ENCODE measurements at places on chromosomes 1 and 21.

- DNase-seq: no peak
Measured at GRCh38 chr21:44995343-44995941, 55.6 kb downstream of the SLX9 start.

DNA sequence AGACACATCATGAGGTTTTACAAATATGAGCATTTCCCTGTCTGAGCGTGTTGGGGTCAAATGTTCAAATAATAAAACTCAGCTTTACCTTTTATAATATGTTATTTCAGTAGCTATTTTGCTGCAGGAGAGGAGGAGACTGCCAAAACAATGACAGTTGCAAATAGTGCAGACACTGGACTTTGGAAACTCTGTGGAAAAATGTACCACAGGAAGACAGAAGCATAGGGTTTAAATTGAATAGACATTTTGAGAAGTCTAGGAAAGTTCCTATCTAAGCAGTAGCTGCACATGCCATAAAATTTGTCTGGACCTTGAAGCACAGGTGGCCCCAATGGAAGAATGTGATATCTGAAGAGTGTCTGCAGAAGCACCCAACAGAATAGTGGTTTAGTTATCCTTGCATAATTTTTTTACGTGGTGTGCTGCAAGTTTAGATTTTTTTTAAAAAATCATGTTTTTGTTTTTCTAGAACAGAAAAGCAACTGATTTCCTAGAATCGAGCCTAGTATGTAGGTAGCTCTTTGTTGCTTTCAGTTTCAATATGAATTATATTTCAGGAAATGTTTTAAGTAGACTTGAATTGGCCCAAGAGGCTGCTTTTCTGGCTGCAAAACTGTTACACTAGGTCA lies 14.0 kb upstream of the GBP5 start:
- DNase-seq: no peak

DNA sequence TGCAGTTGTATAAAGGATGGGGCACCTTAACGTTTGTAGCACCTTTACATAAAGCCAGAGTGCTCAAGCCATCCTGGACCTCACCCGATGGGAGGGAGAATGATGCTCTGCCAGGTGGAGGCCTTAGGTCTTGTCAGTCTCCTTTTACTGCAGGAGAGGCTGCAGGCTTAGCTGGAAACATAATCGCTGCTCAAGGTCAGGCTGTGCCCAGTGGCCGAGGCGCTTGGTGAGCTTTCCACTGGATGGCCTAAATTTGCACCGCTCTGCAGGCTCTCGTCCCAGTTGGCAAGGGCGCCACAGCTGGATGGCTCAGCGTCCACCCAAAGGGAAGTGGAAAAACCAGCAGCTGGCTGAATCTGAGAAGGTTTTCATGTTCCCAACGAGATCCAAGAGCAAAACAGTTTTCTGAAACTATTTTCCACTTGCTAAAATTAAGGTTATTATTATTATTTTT lies 438.9 kb downstream of the CAMTA1 start:
- DNase-seq: no peak

- no peak for DNase-seq
Measured at GRCh38 chr1:19439464-19440171, 45.7 kb downstream of the CAPZB start.

- peak; percentile 20 for DNase-seq
Measured at GRCh38 chr1:227946624-227947385, 927 bp downstream of the WNT9A start.

GRCh38 chr1:61079898-61080336 lies 2.4 kb upstream of the NFIA start:
- no peak for DNase-seq

DNA sequence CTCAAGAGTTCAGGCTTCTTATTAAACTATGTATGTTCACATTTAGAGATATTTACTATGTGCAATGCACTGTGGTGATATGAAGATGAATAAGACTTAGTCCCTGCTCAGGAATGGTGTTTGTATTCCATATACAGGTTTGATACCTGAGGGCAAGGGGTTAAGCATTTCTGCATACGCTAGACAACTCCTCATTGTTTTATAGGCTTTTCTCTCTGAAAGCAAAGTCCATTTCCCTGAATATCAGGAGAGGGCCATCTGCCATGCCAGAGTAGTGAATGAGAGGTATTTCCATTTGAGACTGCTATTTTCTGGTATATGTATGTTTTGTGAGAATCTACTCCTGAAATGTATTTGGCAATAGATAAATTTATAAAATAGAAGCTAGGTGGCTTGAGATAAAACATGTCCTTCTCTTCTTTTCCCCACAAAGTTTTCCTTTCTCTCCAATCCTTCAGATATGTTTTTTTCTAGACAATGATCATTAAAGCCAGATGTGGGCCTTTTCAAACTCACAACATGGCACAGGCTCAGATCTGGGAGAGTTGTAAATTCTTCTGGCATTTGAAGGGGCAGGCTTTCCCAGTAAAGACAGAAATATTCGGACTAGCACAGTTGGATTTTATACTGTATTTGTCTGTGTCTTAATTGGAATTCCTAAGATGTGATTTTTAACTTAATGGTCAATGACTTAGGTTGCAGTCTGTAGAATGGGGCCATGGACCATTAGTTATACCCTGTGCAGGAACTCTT lies 73.3 kb upstream of the WDR26 start:
- no peak for DNase-seq

DNA sequence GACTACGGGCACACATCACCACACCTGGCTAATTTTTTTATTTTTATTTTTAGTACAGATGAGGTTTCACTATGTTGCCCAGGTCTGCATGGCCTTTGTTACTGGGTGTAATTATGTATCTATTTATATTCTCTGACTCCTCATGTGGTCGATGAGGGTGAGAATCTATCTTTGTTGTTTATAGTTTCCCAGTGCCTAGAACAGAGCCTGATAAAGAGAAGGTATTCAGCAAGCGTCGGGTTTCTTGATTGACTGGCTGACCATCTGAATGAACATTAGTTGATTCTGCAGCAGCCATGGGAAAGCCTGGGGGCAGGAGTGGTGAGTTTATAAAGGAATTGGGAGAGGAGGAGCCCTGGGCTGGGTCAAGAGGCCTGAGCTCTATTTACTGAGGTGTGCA lies 28.5 kb downstream of the SERINC2 start:
- DNase-seq: no peak

- no peak for DNase-seq
Measured at GRCh38 chr1:68142036-68142435, 90.3 kb downstream of the WLS start.

DNA sequence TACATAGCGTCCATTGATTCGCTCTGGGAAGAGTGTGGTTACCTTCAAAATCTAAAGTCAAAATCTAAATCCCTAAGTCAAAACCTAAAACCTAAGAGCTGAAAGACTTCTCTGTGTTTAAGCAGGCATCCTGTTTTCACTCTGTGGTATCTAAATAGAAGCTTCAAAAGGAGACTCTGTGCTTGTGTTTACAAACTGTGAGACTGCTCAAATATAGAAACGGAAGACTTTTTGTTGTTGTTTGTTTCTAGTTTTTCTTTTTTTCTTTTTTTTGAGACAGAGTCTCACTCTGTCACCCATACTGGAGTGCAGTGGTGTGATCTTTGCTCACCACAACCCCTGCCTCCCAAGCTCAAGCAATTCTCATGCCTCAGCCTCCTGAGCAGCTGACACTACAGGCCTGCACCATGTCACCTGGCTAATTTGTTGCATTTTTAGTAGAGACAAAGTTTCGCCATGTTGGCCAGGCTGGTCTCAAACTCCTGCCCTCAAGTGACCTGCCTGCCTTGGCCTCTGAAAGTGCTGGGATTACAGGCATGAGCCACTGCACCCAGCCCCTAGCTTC lies 425.9 kb downstream of the SMYD3 start:
- DNase-seq: no peak

DNA sequence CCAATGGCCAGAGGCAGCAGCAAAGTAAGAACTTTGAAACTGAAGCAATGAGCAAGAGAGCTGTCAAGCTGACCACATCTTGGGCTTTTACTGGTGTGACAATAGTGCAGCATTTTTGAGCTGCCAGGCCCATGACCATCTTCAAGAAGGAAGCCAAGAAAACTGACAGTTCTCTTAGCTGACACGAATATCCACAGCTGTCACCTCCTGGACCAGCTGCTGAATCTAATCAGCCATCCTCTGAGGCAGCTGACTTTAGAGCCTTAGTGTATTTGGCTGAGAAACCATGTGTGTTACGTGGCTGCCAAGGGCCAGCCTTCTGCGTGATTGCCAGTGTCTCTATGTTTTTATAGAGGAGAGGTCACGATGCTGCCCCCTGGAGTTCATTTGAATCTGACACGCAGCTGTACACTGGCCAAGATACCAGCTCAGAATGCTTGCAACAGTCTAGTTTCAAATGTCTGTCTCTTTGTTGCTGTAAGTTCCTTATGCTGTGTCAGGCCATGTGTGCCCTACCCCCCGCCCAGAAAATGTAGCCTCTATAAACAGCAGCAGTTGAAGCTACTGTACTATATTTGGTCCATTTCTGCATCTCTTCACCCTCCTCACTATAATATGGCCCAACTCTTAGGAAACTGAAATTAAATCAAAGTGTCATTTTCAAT lies 39.7 kb downstream of the PALMD start:
- DNase-seq: peak; percentile 12
